ENCODE measurements at places on chromosomes 1 and 21.

GRCh38 chr1:208068908-208069307 lies 158.0 kb upstream of the CD34 start:
- DNase-seq: no peak

DNA sequence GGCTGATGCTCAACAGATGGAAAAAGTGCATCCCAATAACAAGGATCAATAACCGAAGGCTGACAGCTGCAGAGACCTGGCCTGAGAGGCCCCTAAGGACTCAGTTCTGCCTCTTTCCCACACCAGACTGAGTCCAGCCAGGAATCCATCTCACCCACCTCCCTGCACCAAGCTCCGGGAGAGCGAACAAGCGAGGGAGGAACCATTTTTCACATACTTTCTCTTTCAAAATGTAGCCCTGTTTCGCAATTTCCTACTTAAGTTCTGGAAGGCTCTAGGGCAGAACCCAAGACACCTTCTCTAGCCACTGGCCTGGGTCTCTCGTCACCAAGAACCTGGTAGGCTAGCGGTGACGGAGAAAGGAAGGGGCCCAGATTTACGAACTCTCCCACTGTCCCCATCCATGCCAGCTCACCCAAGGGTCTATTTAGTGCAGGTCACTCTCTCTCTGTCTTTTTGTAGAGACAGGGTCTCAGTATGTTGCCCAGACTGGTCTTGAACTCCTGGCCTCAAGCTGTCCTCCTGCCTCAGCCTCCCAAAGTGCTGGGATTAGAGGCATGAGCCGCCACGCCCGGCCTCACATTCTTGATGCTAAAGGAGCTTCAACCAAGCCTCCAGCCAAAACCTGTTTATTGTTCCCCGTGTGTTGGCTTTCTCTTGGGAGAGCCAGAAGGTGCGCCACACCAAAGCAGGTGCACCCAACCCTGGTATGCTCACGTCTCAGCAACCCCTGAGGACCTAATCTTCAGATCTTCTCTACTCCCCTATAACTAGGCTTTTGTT lies 10.9 kb upstream of the GNL2 start:
- DNase-seq: no peak

DNA sequence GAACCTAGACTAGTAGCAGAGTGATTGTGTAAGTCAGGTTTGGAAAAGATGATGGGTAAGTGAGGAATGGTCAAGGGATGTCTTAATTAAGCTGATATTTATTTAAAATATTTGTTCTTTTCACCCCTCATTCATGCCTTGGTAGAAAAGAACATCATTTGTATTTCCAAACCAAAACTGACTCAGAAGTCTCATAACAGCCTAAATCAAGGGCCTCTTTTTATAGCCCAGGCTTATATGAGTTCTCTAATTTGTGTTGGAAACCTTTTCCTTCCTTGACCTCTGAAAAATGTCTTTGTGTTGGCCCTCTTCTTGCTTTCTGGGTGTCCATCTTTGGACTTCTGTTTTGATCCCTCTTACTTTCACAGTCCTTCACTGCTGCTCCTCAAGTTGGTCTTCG lies 1428.2 kb downstream of the MRPL39 start:
- no peak for DNase-seq

- no peak for DNase-seq
These were observed 21.1 kb upstream of the TBX15 start for GRCh38 chr1:119009312-119009655.

DNA sequence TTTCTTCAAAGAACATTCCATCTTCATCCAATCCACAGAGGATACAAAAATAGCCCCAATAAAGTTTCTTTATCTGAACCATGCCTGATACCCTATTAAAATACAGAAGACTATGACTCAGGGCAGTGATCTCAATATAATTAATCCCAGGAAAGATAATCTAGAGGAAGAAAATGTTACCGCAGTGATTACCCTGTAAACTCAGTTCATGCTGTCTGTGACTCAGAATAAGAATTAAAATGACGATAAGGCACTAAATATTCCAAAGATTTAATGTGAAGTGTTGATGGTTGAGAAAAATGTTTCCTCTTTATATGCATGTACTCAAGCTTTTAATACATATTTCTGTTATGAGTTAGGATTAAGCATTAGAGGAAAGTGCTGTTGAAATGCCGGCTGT lies 88.6 kb upstream of the LYPLAL1 start:
- DNase-seq: no peak

- DNase-seq: no peak
These were observed 63.7 kb downstream of the CNST start for GRCh38 chr1:246629976-246630375.

DNA sequence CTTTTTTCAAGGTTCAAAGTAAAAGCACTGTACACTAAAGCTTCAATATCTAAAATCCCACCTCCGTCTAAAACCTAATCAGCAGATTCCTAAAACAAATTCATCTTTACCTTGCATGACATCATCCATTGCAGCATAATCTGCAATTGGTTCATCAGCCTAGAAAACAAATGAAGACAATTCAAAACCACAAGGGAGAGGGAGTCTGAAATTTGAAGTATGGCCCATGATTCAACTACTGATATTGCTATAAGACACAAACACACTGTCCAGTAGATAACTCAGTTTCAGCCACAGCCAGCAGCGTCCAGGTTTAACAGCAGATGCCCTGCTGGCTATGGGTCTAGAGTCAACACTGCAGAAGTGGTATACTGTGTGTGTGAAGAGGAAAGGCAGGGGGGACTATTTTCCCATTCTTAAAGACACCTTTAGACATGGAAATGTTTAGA lies 17.9 kb upstream of the RAP1GAP start:
- no peak for DNase-seq

DNA sequence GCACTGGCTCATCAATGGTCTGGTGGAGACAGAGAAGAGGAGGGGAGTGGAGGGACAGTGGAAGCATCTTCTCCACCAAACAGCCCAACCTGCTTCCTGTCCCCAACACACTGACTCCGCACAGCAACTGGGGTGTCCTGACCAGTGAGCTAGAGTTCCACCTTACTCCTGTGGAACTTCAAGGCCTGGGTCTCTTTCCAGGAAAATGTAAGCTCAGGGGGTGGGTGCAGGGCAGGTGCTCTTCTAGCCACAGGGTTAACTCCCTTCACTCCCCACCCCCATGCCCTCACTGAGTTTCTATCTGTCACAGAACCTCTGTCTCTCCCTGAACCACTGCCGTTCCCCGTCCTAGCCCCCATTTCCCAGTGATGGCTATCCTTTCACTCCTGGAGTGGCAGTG lies 876 bp downstream of the MOB3C start:
- DNase-seq: no peak

- DNase-seq: no peak
These were observed 30.7 kb downstream of the NOL9 start for GRCh38 chr1:6523566-6523965.

- peak; percentile 19 for DNase-seq
These were observed 513 bp upstream of the HHAT start for GRCh38 chr1:210328032-210328745.
